ENCODE measurements at places on chromosomes 5 and 9.
A peak's percentile ranks its signal among the peaks of the same experiment; 100 is the strongest.

DNA sequence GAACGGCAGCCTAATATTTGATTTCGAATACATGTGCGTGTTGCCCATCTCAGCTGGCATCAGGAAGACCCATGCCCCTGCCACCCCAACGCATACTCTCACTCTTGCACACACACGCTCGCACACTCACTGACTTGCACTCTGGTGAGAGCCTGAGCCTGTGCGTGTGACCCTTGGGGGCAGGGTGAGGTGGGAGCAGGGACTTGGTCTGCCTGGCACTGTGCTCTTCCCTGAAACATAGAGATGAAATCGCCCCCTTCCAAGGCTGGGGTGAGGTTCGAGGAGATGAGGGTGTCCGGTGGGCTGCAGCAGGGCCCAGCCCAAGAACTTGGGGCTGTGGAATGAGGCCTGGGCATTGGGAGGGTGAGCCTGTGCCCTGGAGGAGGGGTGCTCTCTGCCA, 1.2 kb downstream of the LCN9 start:
- no peak for DNase-seq

DNA sequence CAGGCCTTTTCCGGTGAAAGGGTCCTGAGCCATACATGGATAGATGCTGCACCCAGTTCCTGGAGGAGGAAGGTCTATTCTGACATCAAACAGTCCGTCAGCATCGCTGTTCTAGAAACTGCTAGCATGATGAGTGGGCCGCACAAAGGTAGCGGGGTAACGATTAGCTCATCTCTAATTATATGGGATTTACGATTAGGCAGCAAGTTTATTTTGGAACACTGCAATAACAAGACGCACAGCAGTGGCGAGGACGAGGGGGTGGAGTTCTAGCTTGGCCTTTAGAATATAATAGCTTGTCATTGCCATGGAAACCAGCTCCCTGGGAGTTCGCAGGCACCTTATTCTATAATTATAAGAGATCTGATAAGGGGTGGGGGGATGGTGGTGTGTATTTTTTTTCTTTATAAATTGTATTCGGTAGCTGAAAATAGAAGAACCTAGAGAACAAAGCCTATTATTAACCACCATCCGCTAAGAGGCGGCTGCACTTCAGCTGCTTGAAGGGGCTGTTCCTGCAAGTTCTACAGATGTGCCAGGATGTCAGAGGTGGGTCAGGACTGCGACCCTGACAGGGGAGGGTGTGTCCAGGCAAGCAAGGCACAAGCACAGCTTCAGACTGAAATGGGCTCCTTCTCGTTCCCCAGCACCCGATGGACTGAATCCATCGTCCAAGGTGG, 311.0 kb downstream of the AGTPBP1 start:
- no peak for DNase-seq

DNA sequence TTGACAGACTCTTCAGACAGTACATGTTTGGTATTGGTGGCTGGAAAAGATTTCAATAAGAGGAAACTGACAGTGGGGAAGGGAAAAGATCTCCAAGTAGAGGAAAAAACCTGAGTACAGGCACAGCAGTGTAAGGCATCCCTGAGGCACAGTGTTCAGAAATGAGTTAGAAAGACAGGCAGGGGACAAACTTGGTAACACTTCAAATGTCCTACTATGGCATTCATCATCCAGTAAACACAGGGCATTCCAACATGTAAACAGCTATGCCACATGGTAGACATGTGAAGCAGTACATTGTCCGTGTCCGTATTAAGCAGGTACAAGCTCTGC, 45.0 kb upstream of the NR5A1 start:
- DNase-seq: no peak

DNA sequence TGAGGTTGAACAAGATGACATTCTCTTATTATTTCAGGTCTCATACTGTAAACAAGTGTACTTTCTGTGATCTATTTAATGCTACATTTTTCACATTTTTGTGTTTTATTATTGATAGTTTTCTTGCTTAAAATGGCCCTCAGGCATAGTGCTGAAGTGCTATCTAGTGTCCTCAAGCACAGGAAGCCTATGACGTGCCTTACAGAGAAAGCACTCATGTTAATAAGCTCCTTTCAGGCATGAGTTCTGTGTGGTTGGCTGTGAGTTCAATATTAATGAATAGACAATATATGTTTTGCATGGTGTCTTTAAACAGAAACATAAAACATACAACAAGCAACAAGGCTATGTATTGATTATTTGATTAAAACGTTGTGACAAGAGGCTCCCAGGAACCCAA, 450.1 kb downstream of the PLK2 start:
- no peak for DNase-seq

GRCh38 chr5:175353926-175354325, 90.1 kb downstream of the DRD1 start:
- DNase-seq: no peak

- no peak for DNase-seq
Measured at GRCh38 chr9:126406075-126406667, 79.5 kb downstream of the MVB12B start.

DNA sequence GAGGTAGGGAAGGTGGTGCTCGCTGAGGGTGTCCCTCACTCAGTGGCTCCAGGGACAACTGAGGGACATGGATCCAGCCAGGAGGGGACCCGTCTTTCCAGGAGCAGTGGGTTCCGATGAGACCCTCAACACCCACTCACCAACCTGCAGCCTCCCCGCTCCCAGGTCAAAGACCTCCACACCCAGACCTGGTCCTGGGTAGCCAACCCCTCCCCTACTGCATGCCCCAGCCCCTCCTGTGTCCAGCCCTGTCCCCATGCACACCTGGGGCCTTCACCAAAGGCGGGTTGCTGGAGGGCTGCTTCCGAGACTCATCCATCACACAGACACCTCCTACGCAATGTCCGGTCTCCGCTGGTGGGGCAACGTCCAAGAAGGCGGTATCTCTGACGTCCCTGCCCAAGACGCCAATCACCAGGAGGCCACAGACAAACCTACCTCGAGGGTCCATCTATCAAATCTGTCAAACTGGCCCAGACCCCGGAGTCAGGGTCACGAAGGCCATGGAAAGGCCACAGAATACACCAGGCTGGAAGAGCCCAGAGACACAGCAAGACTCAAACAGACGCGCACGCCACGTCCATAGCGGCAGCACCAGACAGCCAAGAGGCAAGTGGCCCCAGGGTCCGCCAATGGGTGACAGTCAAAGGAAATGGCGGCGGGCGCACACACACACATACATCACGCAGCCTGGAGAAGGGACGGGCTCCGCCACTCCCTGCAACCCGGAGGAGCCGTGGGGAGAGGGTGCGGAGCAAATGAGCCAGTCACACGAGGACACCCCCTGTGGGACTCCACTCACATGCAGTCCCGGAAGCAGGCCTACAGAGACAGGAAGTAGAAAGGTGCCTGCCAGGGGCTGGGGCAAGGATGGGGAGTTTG, 10.8 kb downstream of the NACC2 start:
- DNase-seq: no peak

- no peak for DNase-seq
Measured at GRCh38 chr9:8456344-8456743, 656.8 kb upstream of the DMAC1 start.

- no peak for DNase-seq
Measured at GRCh38 chr9:35714123-35714522, 17.9 kb downstream of the TLN1 start.

GRCh38 chr9:86491468-86492266, 137.5 kb upstream of the TUT7 start:
- no peak for DNase-seq

DNA sequence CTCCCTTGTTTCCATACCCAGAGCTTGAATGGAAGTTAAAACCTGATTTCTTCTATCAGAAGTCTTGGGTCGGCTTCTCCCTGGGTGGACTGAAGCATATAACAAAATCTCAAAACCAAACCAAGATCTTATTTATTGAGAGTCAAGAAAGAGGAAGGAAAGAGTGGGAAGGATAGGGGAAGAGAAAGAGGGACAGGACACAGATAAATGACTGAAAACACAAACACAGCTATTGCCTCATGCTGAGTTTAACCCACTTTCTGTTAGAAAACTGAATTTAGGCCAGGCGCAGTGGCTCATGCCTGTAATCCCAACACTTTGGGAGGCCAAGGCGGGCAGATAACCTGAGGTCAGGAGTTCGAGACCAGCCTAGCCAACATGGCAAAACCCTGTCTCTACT, 92.9 kb downstream of the PALM2AKAP2 start:
- DNase-seq: no peak

- DNase-seq: no peak
Measured at GRCh38 chr9:15136646-15137045, 170.4 kb downstream of the TTC39B start.

DNA sequence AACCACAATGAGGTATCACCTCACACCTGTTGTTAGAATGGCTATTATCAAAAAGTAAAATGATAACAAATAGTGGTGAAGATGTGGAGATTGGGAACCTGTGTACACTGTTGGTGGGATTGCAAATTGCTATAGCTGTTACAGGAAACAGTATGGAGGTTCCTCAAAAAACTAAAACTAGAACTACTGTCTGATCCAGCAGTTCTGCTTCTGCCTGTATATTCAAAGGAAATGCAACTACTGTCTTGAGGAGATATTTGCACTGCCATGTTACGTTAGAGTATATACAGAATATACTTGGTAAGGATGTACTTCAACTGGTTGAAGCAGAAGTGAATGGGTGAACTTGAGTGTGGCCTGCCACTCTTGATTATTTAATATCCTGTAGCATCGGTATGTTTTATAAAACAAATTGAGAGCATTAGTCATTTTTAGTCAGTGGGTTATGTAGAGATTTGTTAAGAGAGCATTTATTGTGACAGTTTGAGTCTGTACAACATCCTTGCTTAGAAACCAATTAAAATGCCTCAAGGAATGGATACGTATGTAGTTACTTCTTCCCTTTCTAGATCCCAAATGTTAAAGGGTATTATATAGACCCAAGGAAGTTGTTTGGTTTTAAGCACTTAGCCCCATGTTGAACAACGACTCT, 37.5 kb downstream of the ZCCHC7 start:
- DNase-seq: no peak

GRCh38 chr5:173612948-173613347, 3.5 kb downstream of the BOD1 start:
- no peak for DNase-seq

DNA sequence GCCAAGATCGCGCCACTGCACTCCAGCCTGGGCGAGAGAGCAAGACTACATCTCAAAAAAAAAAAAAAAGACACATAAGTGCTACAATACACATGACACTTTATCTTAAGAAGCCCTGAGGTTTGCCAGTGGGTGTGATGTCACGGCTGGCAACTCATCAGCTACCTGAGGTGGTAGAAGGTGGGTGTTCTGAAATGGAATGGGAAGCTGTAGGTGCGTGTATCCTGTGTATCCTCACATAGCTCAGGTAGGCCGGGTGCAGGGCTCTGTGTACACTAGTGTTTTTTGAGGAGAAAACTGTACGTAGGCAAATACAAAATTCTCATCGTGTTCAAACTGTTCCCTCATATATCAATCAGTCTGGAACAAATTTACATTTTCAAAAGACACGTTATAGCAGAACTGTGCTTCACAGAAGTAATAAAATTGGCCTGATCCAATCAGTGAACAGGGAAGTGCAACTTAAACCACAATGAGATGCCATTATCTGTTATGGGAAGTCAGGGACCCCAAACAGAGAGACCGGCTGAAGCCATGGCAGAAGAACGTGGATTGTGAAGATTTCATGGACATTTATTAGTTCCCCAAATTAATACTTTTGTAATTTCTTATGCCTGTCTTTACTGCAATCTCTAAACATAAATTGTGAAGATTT, 10.4 kb downstream of the BICD2 start:
- no peak for DNase-seq

GRCh38 chr5:5314626-5315025, 107.9 kb upstream of the ICE1 start:
- DNase-seq: no peak

DNA sequence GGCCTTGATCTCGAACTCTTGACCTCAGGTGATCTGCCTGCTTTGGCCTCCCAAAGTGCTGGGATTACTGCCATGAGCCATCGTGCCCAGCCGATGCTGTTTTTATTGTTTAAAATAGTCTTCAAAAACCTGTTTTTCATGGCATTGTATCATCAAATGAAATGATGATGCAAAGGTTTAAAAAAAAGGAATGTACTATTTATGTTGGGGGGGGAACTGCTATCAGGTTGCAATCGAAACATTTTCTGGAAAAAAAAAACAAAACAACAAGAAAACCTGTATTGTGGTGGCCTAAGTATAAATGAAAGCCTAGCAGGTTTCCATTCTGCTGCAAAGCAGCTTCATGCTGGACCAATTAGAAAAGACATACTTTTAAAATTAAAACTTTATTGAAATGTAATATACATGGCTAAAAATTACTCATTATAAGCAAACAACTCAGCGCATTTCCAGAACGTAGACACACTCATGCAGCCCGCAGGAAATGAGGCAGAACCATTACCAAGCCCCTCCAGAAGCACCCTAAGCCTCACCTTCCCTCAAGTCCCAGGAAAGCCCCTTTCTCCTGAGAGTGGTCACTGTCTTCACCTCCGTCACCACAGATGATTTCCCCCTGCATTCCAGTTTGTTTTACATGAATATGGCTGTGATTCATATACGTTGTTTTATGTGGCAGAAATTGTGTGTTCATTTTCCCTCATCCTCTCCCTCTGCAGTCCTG, 19.0 kb downstream of the GPR107 start:
- DNase-seq: peak; percentile 22

DNA sequence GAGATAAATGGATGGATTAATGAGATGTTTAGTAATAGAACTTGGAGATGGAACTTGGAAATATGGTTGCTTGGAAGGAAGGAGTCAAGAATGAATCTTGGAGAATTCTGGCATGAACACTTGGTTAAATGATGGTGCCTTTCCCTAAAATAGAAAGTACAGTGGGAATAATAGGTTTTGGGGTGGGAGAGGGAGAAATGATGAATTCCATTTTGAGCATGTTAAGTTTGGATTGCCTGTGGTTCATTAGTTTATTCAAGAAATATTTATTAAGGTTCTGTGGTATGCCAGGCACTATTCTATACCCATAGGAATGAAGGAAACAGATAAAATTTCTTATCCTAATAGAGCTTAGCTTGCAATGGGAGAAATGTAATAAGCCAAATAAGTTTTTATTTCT, 58.4 kb downstream of the PBX3 start:
- no peak for DNase-seq

DNA sequence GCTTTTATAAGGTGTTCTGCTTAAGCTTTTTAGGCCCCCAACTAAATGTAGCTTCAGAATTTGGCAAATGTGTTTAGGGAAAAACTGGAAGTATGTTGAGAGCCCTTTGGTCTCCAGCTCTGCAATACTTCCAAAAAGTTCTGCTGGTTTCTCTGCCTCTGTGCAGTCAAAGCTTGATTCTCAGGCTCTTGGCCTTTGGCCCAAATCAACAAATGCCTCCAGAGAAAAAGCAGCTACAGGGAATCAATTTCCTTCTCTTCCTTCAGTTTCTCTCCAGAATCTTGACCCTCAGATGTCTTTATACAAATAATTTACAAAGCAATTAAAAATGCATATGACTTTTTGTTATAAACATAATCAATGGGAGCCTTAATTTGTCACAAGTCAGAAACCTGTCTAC, 235.7 kb downstream of the COMMD10 start:
- no peak for DNase-seq

- no peak for DNase-seq
Measured at GRCh38 chr9:105006514-105006913, 78.6 kb upstream of the ABCA1 start.

- no peak for DNase-seq
Measured at GRCh38 chr5:136159457-136159856, 26.8 kb downstream of the SMAD5 start.

GRCh38 chr5:151359391-151359790, 12.0 kb upstream of the SLC36A2 start:
- DNase-seq: no peak

- DNase-seq: no peak
Measured at GRCh38 chr5:91245871-91246270, 137.2 kb downstream of the ARRDC3 start.

- DNase-seq: no peak
Measured at GRCh38 chr5:139881143-139881733, 85.6 kb downstream of the PSD2 start.

GRCh38 chr5:31995006-31995405, 179.1 kb downstream of the GOLPH3 start:
- no peak for DNase-seq

Data from Caki2 (cell line).